ENCODE measurements at places on chromosomes 1 and 21.
A peak's percentile ranks its signal among the peaks of the same experiment; 100 is the strongest.

DNA sequence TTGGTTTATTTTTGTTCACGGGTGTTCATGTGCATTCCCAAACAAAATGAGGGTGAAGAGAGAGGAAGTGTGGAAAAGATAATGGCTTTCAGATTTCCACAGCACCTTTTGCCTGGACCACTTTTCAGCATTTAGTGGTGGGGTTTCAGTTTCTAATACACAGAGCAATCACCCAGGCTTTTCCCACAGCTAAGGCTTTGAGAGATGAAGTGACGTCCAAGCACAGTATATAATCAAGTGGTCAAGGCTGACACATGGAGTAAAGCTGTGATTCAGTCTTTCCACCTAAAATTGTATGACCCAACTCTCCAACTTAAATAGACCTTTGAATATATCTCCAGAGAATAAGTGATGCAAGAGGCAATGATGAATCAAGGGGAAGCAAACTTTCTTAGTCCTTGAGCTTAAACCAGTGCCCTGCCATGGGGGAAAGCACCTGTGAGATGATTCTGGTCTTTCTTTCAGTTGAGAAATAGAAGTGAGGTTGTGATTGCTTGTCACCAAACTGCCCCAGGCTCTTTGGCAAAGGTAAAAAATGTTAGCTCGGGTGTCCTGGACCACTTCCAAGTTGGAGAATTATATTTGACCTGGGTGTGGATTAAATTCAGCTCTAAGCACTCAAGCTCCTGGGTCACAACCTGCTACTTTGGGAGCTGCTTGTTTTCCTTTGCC is 2.4 kb upstream of the PIK3R3 start:
- peak; percentile 37 for DNase-seq

DNA sequence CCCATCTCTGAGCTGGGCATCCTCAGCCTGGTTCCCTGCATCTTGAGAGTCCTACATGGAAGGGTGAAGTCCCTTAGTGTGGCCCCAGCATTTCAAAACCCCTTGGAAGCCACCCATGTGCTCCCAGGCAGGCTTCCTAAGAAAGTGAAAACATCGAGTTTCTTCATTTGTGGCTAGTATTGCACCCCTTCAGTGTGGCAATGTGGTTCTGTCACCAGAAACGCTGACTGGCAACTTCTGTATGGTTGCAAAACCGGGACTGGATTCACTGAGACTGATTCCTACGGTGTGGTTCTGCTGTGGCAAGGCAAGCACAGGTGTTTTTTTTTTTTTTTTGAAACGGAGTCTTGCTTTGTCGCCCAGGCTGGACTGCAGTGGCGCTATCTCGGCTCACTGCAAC is 9.0 kb upstream of the IFNGR2 start:
- no peak for DNase-seq

DNA sequence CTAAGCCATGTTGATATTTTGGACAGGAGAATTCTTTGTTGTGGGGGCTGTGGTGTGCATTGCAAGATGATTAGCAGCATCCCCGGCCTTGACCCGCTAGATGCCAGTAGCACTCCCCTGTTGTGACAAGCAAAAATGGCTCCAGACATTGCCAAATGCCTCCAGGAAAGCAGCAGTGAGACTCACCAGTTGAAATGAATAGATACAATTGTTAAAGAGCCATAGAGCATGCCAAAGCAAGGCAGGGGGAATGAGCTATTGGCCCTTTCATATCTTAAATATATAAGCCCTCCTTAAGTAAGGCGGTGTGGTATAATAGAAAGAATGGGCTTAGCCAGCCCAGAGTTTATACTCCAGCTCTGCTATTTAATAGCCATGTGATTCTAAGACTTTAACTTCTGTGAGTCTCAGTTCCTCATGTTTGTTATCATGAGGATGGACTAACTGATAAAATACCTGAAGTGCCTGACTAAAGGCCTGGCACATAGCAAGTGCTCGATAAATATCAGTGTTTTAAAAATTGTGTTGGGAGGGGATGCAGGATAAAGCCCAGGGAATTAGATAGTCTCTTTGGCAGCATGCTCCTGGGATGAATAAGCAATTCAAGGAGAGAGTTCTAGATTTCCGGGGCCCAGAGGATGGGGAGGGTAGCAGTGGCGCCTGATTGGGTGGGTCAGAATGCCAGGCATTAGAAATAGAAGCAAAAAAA is 21.1 kb upstream of the RGS4 start:
- DNase-seq = no peak

GRCh38 chr1:227560393-227561173 is 2.8 kb upstream of the ZNF678 start:
- DNase-seq = no peak

GRCh38 chr1:89703469-89703868 is 70.5 kb downstream of the LRRC8C start:
- no peak for DNase-seq

All from SHP77 treated with DMSO at 0.1 percent for 48 hours (cell line).